ENCODE measurements at places on chromosomes 5 and 9.

- peak; percentile 98 for DNase-seq
Observed at GRCh38 chr9:33473643-33474352, at the start of gene NOL6. NOL6 (minus strand) TSS chr9:33473924; CDS start chr9:33473842, 82 bp downstream.

DNA sequence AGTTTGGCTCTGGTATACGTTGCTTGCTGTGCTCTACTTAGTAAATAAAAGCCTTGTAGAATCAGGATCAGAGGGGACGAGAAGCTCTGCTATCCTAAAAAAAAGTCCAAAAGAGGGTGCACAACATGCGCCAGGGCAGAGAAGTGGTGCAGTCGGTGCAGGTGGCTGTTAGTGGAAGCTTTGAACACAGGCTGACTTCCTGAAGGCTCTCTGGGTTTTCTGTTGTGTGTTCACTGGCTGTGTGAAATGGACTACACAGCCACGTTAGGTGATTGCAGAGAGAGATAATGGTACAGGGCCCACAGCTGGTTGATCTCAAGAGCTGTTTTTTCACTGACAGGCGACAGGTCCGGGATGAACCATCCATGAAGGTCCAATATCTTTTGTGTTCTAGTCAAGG is 167.4 kb downstream of the TMEM167A start:
- no peak for DNase-seq

- no peak for DNase-seq
Observed at GRCh38 chr9:124377551-124378406, 37.5 kb downstream of the PSMB7 start.

GRCh38 chr5:93954421-93955069 is 213.1 kb upstream of the POU5F2 start:
- DNase-seq: no peak

GRCh38 chr5:115831163-115831768 is 10.1 kb downstream of the ATG12 start:
- DNase-seq: no peak

DNA sequence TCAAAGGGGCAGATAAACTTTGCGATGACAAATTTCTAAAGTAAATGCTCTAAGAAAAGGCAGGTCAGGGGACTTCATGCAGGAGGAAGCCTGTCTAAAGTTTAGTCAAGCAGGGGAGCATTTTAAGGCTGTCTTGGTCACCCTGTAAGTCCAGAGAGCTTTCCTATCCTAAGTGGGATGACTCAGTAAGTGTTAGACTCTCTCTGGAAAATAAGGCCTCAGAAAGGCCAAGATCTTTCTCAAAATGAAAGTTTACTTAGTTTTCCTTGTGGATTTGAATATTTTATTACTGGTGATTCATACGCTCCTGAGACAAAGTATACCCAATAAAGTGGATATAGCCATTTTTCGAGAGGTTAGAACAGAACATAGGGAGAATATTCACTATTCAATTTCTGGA is 806.9 kb upstream of the CDH9 start:
- DNase-seq: no peak

DNA sequence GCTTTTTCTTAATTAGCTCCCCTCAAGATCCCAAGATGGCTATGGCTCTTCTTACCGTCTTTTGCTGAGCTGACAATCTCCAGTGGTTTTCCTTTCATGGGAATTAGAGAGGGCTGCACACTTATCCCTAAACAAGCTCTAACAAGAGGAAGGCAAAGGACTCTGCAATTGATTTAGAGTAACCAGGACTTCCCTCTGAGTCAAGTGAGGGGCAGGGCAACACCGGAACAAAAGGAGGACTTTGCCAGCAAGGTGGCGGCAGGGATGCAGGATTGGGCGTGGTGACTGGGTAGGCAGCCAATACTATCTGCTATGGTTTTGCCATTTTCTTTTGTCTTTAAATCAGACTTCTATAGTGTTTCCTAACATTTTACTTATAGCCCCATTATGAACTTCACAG is 9.8 kb downstream of the SLC44A1 start:
- DNase-seq: no peak

- DNase-seq: no peak
Observed at GRCh38 chr5:55304584-55304983, 2.9 kb downstream of the DHX29 start.

Data from breast epithelium (tissue), 4 donors.